ENCODE measurements at places on chromosomes 3 and 15.

DNA sequence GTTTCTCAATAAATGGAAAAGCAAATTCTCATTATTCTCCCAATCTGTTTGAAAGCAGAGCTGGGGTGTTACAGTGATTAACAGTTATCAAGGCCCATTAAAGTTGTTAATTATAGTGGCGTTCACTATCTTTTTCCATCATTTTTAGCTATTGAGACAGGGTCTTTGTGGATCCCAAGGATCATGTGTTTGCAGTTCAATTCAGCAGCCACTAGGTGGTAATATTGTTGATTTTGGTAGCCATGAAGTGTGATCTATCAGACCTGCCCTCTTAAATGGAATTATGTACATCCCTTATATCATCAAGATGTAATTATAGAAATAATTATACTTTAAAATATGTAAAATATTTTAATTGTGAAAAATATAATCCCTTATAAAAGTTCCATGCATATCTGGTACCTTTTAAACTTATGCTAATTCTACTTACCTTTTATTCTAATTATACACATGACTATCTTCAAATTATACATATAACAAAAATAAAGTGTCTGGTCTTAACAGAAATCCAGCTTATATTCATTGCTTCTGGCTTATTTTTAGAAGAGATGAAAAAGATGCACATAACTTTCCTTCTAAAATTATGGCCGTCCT lies 126.4 kb downstream of the GREM1 start:
- no peak for DNase-seq

DNA sequence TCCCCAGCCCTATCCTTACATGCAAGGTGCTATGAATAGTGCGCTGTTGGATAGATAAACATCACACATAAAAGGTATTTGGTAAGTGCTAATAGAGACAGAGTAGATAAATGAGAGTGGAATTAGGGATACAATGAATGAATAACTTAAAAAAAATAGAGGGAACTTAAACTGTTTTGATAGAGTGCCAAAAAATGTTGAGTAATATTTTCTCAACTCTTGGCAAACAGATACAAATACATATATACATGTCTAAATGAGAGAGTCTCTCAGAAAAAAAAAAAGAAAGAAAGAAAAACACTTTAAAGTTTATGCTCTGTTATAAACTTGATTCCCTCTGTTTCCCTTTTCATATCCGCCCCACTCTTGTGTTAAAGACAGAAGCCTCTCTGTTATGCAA lies 667.4 kb downstream of the ROBO2 start:
- DNase-seq = no peak

DNA sequence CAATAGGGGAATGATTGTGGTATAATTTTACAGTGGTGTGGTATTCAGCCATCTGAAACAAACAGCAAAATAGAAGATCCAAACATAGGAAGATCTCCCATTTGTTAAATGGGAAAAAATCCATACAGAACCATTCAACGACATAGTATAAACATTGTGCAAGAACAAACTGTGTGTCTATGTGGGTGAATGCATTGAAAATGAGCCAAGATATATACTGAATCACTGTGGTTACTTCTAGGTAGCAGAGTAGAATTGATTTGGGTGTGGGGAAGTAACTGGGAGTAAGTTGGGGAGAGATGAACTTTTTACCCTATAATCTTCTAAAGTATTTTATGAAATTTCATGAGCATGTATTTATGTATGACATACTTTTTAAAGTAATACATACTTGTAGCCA lies 123.1 kb upstream of the UMPS start:
- no peak for DNase-seq

DNA sequence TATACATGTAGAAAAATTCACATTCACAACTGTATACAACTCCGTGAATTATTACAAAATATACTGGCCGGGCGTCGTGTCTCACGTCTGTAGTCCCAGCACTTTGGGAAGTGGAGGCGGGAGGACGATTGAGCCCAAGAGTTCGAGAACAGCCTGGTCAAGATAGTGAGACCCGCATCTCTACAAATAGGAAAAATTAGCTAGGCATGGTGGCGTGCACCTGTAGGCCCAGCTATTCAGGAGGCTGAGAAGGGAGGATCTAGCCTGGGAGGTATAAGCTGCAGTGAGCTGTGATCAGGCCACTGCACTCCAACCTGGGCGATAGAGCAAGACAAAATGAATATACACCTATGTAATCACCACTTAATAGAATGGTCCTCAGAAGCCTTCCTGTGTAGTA lies 1.3 kb downstream of the RAD51 start:
- DNase-seq = no peak

DNA sequence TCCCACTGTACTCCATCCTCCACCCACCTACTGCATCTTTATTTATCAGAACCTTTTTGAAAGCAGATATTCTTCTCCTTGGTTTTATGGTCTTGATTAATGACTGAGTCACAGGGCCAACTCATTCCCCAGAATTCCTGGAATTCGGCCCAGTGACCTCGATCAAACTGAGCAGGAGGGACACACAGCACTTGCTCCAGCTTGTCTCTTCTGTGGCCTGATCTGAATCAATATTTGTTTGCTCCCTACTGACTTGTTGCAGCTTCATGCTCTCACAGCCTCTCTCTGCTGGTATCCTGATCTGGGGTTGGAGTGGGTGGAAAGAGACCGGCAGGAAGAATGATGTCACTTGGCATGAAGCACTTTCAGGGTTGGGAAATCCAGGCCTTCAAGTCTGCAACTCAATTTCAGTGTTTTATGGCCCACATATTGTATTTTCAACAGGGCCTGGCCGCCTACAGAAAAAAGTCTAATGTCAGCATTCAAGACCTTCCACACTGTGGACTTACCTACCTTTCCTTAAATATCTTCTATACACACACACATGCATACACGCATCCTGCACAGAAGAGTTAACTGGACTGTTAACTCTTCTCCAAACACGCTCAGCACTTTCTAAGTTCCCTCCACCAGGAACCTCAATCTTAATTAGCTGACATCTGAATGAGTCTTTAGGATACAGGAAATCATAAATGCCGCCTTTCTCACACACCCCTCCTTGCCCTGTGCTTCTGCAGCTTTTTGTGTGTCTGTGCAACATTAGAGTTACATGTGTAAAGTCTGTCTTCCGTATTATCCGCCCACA lies 4.6 kb downstream of the ANXA2 start:
- peak; percentile 86 for DNase-seq

- no peak for DNase-seq
Measured at GRCh38 chr3:33364531-33365128, 75.6 kb downstream of the UBP1 start.

GRCh38 chr3:16844791-16845190 lies 40.0 kb upstream of the PLCL2 start:
- no peak for DNase-seq

DNA sequence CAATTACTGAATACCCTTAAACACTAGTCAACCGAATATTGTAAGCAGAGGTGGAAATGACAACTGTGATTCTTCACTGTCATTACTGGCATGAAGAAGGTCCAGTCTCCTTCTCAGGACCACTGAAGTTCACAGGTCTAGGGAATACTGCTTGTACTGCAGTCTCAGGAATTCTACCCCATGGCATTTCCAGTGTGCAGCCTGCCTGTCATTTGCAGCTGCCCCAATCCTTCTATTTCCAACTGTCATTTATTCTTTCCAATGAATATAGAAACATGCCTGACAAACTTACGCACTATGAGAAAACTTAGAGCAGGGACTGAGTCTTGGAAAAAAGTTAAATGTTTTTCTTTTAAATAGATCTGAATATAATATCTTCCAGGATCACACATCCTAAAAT lies 308.0 kb upstream of the THBS1 start:
- DNase-seq = no peak

DNA sequence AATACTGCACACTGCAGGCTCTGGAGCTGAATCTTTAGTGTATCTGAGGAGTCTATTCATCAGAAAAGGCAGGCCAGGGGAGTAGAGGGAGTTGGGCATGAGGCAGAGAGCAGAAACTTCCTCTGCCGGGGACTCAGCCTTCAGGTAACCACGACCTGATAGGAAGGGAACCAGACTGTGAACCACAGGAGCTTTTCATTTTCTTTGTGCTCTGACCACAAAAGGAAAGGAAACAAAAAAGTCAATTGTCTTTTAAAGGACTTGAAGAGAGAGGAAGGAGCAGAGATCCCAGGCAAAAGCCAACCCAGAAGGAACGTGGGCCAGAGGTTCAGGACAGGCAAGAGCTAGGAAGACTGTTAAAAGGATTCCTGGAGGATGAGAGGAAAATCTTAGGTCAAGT lies 573.3 kb downstream of the EPHB1 start:
- no peak for DNase-seq

- DNase-seq = no peak
Measured at GRCh38 chr3:127590282-127590592, 296 bp downstream of the TPRA1 start.

DNA sequence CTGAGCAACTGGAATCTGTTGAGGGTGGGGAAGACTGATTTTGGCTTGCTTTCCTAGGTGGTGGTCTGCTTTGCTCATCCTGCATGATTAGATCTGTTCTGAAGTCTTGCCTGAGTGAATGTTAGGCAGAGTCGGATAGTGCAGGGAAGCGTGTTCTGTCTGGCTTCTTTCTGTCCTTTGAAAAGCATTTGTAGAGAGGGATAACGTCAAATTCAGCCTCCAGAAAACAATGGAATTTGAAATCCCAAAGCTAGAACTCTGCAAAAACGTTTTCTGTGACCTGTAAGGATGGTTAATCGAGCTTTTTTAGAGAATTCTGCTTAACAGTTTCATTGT lies 1.4 kb downstream of the GLCE start:
- no peak for DNase-seq

DNA sequence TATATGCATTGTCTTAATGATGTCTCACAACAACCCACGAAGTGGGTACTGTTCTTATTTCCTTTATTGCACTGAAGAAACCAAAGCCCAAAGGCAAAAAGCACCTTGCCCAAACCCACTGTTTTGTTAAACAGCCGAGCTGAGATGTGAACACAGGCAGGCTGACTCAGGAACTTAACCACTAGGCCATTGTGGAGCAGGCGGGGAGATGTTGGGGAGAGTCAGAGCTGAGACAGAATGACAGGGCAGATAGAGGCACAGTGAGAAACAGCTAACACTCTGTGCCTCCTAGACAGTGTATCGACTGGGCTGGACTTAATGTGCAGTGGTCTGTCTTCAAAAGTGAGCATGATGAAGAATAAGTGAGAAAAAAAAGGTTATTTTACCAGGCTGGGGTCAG lies 56.5 kb downstream of the RPLP1 start:
- DNase-seq = peak; percentile 5

DNA sequence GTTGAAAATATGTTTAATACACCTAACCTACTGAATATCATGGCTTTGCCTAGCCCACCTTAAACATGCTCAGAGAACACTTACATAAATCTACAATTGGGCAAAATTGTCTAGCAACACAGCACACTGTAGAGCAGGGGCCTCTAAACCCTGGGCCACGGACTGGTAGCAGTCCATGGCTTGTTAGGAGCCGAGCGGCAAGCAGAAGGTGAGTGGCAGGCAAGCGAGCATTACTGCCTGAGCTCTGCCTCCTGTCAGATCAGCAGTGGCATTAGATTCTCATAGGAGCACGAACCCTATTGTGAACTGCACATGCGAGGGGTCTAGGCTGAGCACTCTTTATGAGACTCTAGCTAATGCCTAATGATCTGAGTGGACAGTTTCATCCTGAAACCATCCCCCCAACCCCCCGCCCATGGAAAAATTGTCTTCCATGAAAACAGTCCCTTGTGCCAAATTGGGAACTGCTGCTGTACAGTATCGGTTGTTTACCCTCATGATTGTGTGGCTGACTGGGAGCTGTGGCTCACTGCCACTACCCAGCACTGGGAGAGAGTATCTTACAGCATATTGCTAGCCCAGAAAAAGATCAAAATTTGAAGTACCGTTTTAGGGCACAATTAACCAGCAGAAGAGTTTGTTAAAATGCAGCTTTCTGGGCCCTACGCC lies 26.1 kb downstream of the CMSS1 start:
- no peak for DNase-seq

DNA sequence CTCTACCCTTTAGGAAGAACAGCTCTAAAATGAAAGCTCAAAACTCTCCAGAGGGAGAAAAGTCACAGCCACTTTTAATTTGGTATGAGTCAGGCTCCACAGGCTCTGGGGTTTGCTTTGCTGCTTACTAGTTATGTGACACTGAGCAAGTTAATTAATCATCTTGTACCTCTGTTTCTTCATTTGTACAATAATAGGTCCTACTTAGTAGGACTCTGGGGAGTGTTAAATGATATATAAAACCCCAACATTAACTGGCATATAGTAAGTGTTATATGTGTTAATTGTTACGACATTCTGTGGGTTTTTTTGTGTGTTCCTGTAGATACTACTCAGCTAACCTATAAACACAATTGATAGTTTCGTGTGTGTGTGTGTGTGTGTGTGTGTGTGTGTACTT lies 6.6 kb downstream of the ACKR2 start:
- no peak for DNase-seq

DNA sequence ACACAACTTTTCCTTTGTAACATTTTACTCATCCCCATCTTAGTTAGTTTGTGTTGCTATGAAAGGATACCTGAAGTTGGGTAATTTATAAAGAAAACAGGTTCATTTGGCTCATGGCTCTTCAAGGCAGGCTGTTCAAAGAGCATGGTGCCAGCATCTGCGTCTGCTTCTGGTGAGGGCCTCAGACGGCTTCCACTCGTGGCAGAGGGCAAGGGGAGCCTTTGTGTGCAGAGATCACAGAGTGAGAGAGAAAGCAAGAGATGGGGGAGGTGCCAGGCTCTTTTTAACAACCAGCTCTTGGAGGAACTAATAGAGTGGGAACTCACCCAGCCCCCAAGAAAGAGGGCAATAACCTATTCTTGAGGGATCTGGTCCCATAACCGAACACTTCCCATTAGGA lies 23.1 kb downstream of the PLA2G4F start:
- no peak for DNase-seq

DNA sequence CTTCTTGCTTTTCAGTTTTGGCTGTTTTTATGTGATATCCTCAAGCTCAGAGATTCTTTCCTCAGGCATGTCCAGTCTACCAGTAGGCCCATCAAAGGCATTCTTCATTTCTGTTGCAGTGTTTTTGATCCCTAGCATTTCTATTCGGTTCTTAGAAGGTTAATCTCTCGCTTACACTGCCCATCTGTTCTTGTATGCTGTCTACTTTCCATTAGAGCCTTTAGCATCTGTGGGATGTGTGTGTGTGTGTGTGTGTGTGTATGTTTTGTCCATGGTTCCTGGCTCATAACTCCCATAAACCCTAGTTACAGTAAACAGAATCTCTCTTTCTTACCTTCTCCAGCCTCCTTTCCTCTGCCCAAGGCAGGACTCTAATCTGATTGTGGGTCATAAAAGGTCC lies 5.1 kb upstream of the SLC22A13 start:
- DNase-seq = no peak

DNA sequence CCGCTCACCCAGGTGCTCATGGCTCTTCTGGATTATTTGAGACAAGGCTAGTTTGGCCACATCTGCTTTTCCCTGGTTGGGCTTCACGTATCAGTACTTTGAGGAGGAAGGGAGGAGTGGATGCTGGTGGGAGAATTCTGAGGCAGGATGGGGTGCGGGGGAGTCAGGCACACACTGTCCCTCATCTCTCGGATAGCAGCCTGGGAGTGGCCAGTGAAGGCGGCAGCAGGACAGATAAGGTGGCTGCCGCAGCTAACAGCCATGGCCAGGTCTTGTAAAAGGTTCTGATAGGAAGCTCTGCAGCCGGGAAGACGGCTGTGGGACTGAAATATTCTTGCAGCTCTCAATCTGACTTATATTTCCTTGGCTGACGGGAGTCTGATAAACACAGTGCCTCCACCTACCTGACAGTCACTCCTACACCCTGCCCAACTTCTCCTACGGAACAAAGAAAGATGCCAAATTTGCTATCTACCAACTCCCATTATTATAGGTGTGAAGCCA lies 87.3 kb downstream of the MESD start:
- DNase-seq = no peak

- DNase-seq = no peak
Measured at GRCh38 chr15:71352125-71352524, 236.9 kb downstream of the THSD4 start.

Measured in left hindlimb (tissue), 1 donor.